ENCODE measurements at places on chromosomes 12 and 14. TPM values are rescaled to one million over a fixed set of nuclear protein-coding genes. Genes with fewer than 3 reads are reported as not detected.

DNA sequence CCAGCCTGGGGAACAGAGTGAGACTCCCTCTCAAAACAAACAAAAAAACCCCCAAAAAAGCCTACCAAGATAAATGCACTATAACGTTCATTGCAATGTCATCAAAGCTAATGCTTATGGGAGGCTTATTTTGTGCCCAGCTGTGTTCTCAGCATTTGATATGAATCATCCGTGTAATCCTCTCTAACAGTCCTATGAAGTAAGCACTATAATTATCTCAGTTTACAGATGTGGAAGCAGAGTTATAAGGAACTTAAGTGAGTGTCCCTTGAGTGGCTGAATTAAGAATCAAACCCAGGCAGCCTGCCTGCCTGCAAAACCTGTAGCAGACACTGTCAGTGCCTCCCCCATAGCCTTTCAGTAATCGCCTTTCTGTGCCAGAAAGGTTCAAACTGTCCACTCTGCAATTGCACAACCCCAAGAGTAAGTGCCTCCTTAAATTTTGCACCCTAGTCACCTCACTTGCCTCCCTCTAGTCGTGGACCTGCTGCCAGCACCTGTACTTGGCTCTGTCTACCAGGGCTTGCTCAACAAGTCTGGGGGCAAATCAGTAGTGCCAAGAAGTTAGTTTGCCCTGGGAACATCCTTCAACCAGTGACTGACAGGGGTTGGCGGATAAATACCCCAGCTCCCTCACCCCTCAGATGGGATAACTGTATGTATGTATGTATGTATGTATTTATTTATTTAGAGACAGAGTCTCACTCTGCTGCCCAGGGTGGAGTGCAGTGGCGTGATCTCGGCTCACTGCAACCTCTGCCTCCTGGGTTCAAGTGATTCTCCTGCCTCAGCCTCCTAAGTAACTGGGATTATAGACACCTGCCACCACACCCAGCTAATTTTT, 23.8 kb upstream of the PPP1CC start:
- DNase-seq: no peak

- DNase-seq: no peak
Observed at GRCh38 chr14:61120576-61120975, 139.5 kb downstream of the SLC38A6 start.

- no peak for DNase-seq
Observed at GRCh38 chr12:91205811-91206210, 23.2 kb upstream of the DCN start.

GRCh38 chr12:47821346-47821706, 1.6 kb upstream of the HDAC7 start:
- DNase-seq: no peak

Gene ANKRD9
- total RNA-seq: 11.5 TPM

All from ureter (tissue), 1 donor.